ENCODE measurements at places on chromosomes 6 and 20. TPM values are rescaled to one million over a fixed set of nuclear protein-coding genes. Genes with fewer than 3 reads are reported as not detected.

DNA sequence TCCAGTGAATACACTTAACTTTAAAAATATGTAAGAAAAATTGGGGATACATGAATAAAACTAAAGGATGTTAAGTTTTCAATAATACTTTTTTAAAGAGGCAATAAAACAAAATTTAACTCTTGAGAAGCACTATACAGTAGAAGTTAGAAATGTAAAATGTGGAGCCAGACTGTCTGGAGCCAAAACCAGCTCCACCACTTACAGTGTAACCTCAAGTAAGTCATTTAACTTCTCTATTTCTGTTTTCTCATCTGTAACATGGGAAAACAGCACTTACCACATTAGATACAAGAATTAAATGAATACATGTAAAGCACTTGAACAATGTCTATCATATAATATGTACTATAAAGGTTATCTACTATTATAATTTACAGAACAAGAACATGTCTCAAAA, 6.7 kb downstream of the ATG5 start:
- no peak overlapping the region for H3K4me3 ChIP-seq
- peaks cover 6% of the 10 kb centered on the region for H3K4me1 ChIP-seq
- no peak overlapping the region for H3K27ac ChIP-seq

GLYATL3 gene
- polyA plus RNA-seq, result not detected

DNA sequence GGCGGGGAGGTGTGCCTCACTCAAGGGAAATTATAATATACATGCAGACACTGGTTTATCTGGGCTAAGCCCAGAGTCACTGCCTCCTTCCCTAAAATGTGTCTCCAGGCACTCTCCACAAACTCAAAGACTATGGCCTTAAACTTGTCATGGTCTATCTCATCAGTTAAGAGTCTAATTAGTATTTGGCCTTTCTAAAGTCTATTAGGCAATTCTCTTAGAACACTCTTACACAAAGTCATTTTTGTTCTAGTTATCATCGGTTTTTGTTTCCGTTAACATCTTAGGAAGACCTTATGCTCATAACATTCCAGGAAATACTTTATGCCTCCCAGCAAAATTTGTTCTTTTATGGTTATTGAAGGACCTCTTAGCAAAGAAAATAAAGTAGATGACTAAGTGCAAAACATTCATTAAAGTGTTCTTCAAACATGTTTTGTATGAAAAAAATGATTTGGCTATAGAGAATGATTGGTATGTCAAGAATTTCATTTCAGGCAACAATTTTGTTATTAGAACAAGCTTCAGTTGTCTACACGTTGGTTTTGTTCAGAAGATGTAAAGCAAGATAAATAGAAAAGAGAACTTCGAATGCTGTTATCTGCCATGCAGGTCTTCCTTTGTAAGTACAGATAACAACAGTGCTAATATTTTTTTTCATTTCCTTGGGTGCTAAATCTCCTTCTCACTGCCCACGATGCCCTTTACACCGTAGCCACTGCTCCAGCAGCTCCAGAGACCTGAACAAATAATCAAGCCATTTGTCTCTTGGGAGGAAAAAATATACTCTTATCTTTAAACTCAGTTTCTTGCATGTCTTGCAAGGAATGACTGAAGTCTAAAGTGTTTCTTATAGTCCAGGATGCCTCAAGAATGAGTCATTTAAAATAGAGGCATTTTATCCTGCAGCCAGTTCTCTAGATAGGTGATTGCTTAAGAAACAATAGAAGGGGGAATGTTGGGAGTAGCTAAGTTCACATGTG, 170.4 kb downstream of the HTR1B start:
- no peaks in the 10 kb centered on the region for H3K4me1 ChIP-seq
- no peak overlapping the region for H3K4me3 ChIP-seq
- no peaks in the 10 kb centered on the region for H3K27me3 ChIP-seq
- H3K36me3 ChIP-seq, result no peaks in the 10 kb centered on the region

DNA sequence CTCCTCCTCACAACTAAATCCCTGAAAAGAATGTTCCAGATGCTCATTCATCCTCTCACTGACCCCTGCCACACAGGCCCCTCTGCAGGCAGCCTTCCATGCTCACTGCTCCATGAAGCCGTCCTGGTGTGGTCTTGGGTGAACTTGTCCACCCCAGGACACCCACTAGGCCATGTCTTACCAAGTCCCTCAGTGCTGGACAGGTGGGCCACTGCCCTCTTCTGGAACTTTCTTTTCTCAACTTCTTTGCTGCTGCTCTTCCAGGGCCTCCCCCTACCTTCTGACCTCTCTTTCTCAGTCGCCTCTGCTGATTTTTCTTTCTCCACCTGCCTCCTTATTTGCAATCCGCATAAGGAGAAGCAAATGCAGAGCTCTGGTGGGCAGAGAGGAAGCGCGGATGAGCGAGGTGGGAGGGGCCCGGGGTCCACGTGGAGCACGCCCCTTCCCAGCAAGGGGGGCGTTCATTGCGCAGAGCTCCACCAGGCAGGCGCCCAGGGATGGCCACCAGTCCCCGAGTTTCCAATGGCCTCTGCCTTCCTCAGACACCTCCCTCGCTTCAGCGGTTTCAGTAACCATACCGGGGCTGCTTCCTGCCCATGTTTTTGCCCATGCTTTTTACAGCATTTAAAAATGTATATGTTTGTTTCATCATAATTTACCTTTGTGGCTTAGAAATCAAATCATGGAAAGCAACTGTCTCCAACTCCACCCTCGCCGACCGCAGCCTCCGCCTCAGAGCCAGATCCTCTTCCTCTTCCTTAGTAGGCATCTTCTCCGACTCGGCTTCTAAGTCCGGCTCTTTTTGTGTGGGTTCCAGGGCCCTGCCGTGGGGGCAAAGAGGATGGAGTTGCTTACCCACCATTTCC, 129.6 kb downstream of the ZDHHC14 start:
- no peaks in the 10 kb centered on the region for H3K27me3 ChIP-seq
- H3K4me1 ChIP-seq, result peaks cover 8% of the 10 kb centered on the region
- no peak for DNase-seq
- H3K27ac ChIP-seq, result no peak overlapping the region
- no peak overlapping the region for H3K4me3 ChIP-seq
- peaks cover 2% of the 10 kb centered on the region for H3K36me3 ChIP-seq

- H3K36me3 ChIP-seq, result no peaks in the 10 kb centered on the region
- DNase-seq, result no peak
- H3K4me1 ChIP-seq, result peaks cover 24% of the 10 kb centered on the region
- H3K27me3 ChIP-seq, result no peaks in the 10 kb centered on the region
These were observed 135.1 kb downstream of the OR2B2 start for GRCh38 chr6:27777126-27777525.

DNA sequence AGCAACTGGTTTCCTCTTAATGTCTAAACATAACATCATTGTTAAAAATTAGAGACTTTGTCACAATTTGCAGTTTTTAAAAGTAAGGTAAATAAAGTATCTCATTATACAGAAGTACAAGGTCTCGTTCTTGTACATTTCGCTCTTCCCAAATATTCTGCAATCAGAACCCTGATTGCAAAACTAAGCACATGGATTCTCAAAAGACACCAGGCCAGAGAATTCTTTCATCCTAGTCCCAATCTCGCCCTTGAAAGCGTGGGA, 355 bp upstream of the AKAP7 start:
- DNase-seq, result no peak
- peak overlapping the region; percentile 70 for H3K4me3 ChIP-seq
- no peaks in the 10 kb centered on the region for H3K36me3 ChIP-seq
- peak overlapping the region; percentile 84 for H3K27ac ChIP-seq
- no peaks in the 10 kb centered on the region for H3K27me3 ChIP-seq
- H3K4me1 ChIP-seq, result no peaks in the 10 kb centered on the region

All from large intestine (tissue), 12 donors.